ENCODE measurements at places on chromosomes 5 and 9.

GRCh38 chr9:132946631-132947295 lies 2.3 kb upstream of the TSC1 start:
- H3K4me3 ChIP-seq: no peak overlapping the region
- no peaks in the 10 kb centered on the region for H3K27me3 ChIP-seq
- DNase-seq: no peak
- no peak overlapping the region for H3K27ac ChIP-seq

- H3K27ac ChIP-seq: no peak overlapping the region
- DNase-seq: no peak
- no peaks in the 10 kb centered on the region for H3K36me3 ChIP-seq
- H3K4me3 ChIP-seq: no peak overlapping the region
- H3K27me3 ChIP-seq: no peaks in the 10 kb centered on the region
Observed at GRCh38 chr5:146717951-146718350, 160.6 kb downstream of the PPP2R2B start.

- H3K4me3 ChIP-seq: no peak overlapping the region
- no peak for DNase-seq
- H3K27me3 ChIP-seq: peaks cover 2% of the 10 kb centered on the region
Observed at GRCh38 chr9:134605966-134606357, 35.6 kb upstream of the COL5A1 start.

GRCh38 chr9:5976674-5977397 lies 38.6 kb downstream of the RANBP6 start:
- no peak for DNase-seq
- H3K4me1 ChIP-seq: peaks cover 12% of the 10 kb centered on the region
- H3K4me3 ChIP-seq: no peak overlapping the region
- H3K36me3 ChIP-seq: no peaks in the 10 kb centered on the region
- H3K27ac ChIP-seq: no peak overlapping the region
- no peaks in the 10 kb centered on the region for H3K27me3 ChIP-seq

GRCh38 chr5:37667430-37667829 lies 172.4 kb downstream of the GDNF start:
- no peak for DNase-seq
- peaks cover 40% of the 10 kb centered on the region for H3K4me1 ChIP-seq
- H3K27me3 ChIP-seq: no peaks in the 10 kb centered on the region
- no peak overlapping the region for H3K4me3 ChIP-seq
- no peaks in the 10 kb centered on the region for H3K36me3 ChIP-seq

- peak overlapping the region; percentile 44 for H3K4me3 ChIP-seq
- DNase-seq: no peak
- no peaks in the 10 kb centered on the region for H3K36me3 ChIP-seq
- H3K4me1 ChIP-seq: peaks cover 4% of the 10 kb centered on the region
- H3K27ac ChIP-seq: no peak overlapping the region
Observed at GRCh38 chr9:27276193-27277030, 20.5 kb downstream of the EQTN start.

GRCh38 chr9:19998153-19998552 lies 209.3 kb upstream of the SLC24A2 start:
- H3K27me3 ChIP-seq: no peaks in the 10 kb centered on the region
- DNase-seq: no peak
- H3K36me3 ChIP-seq: no peaks in the 10 kb centered on the region
- no peak overlapping the region for H3K4me3 ChIP-seq

DNA sequence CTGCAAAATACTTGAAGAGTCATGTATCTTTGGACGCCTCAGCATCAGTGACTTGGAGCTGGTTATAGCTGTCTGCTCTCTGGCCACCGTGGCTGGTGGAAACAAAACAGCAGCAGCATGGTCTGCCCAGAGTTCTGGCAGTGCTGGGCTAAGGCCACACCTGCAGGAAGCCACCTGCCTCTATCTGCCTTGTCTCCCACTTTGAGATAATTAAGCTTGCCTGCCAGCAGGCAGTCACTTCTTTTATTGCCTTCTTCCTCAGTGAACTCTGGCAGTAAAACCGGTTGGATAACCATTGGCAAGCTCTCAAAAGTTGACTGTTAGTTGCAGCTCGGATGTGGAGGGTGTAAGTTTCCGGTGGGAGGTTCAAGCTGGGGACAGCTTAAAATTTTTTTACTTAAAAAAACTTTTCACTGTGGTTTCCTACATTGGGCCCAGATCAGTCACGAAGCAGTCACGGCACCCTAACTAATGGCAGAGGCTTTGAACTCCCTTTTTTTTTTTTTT lies 4.9 kb downstream of the SMIM3 start:
- peak overlapping the region; percentile 79 for H3K27ac ChIP-seq
- H3K4me3 ChIP-seq: peak overlapping the region; percentile 39
- peaks cover 13% of the 10 kb centered on the region for H3K4me1 ChIP-seq
- peak; percentile 39 for DNase-seq
- no peaks in the 10 kb centered on the region for H3K36me3 ChIP-seq
- H3K27me3 ChIP-seq: no peaks in the 10 kb centered on the region

GRCh38 chr9:10026443-10026984 lies 586.3 kb downstream of the PTPRD start:
- H3K4me1 ChIP-seq: no peaks in the 10 kb centered on the region
- no peaks in the 10 kb centered on the region for H3K36me3 ChIP-seq
- no peaks in the 10 kb centered on the region for H3K27me3 ChIP-seq
- no peak for DNase-seq
- no peak overlapping the region for H3K27ac ChIP-seq
- H3K4me3 ChIP-seq: no peak overlapping the region

DNA sequence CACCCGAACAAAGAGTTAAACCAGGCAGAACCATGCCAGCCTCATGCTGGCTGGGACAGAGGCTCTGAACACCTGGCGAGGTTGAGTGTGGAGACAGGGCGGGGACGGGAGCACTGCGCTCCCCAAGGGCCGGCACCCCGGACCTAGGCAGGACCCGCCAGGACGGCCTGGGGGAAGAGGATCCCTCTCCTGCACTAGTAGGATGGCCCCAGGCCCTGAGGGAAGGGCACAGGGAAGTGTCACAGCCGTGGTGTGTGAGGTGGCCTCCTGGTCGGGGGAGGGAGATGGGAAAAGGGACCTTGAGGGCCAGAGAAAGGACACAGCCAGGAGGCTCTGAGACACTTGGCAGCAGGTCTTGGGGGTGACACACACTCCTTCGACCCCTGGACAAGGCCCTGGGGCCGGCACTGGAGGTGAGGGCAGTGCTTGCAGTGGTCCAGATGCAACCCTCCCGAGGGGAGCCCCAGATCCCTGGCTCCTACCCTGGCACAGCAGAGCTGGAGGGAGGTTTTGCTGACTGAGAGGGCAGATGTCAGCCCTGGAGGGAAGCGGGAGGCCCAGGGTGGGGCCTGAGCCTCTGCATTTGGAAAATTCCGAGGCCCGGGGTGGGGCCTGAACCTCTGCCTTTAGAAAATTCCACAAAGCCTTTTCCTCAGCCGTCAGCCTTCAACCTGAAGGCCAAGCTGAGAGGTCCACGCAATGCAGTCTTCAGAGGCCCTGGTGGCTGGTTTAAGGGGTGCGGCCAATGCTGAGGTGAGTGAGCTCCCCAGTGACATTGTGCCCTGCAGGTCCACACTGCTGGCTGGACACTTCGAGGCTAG lies 24.8 kb upstream of the TERT start:
- no peaks in the 10 kb centered on the region for H3K27me3 ChIP-seq
- H3K36me3 ChIP-seq: peaks cover 76% of the 10 kb centered on the region
- H3K4me3 ChIP-seq: no peak overlapping the region

DNA sequence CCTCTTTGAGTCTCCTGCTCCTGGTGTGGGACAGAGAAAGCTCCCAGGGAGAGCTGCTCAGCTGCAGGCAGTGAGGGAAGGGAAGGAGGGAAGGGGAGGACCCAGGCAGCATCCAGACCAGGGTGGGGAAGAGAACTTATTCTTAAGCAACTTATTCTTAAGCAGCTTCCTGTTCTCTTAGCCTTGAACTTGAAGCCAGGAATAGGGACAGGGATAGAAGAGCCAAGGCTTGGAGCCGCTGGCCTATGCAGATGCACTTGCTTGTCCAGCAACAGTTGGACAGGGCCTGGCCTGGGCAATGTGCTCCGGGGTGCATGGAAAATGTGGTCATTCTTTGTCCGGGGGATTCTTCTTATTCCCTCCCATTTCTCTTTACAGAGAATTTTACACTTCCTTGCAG lies 31.4 kb upstream of the SPTLC1 start:
- H3K4me1 ChIP-seq: no peaks in the 10 kb centered on the region
- H3K27ac ChIP-seq: no peak overlapping the region
- peak; percentile 38 for DNase-seq
- peaks cover 10% of the 10 kb centered on the region for H3K27me3 ChIP-seq

- H3K27ac ChIP-seq: no peak overlapping the region
- H3K27me3 ChIP-seq: no peaks in the 10 kb centered on the region
- no peaks in the 10 kb centered on the region for H3K36me3 ChIP-seq
- H3K4me3 ChIP-seq: no peak overlapping the region
- H3K4me1 ChIP-seq: no peaks in the 10 kb centered on the region
Observed at GRCh38 chr5:12354686-12355085, 450.4 kb upstream of the CTNND2 start.

GRCh38 chr5:53302529-53302928 lies 177.9 kb upstream of the FST start:
- DNase-seq: no peak
- H3K4me1 ChIP-seq: no peaks in the 10 kb centered on the region
- H3K4me3 ChIP-seq: no peak overlapping the region
- H3K27ac ChIP-seq: no peak overlapping the region
- no peaks in the 10 kb centered on the region for H3K36me3 ChIP-seq
- no peaks in the 10 kb centered on the region for H3K27me3 ChIP-seq

DNA sequence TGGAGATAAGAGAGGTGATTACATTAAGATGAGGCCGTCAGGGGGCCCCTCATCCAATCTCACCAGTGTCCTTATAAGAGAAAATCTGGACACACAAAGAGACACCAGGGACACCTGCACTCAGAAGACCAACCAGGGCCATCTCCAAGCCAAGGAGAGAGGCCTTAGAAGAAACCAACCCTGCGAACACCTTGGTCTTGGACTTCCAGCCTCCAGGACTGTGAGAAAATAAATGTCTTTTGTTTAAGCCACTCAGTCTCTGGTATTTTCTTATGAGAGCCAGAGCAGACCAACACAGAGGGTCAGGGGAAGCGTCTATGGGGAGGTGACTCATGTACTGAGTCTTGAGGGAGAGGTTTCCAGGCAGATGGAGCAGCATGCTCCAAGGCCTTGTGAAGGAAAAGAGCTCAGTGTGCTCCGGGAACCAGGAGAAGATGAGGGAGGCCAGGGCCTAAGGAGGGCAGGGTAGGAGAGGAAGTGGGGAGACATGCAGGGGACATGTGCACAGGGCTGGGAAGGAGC lies 5.4 kb downstream of the PHYKPL start:
- peaks cover 32% of the 10 kb centered on the region for H3K4me1 ChIP-seq
- H3K27me3 ChIP-seq: no peaks in the 10 kb centered on the region
- H3K4me3 ChIP-seq: no peak overlapping the region
- H3K27ac ChIP-seq: peak overlapping the region; percentile 39
- H3K36me3 ChIP-seq: peaks cover 80% of the 10 kb centered on the region

DNA sequence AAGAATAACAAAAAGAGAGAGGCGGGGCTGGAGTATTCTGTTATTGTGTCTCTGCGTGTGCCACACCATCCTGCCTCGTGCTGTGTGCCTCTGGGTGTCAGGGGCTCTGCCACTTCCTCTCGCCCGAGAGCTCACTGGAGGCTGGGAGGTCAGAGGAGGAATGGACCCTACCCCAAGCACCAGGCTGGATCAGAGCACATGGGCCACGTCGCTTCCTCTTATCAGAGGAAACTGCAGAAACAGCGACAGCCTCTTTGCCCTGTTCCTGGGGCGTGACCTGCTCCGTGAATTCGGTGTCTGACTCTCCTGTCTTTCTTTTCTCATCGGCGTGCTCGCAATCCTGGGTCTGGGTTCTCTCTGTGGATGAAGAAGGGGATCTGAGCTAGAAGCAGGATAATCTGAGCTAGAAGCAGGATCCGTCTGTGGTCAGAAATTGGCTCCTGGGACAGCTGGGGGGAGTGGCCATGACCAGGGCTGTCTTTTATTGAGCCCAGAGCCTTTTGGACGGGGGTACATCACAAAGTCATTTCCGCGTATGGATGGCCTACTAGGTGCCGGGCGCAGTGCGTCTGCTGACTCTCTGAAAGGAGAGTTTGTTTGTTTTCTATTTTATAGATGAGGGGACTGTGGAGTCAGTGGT lies 150.3 kb upstream of the COL5A1 start:
- H3K36me3 ChIP-seq: no peaks in the 10 kb centered on the region
- no peaks in the 10 kb centered on the region for H3K4me1 ChIP-seq
- no peak for DNase-seq
- no peak overlapping the region for H3K4me3 ChIP-seq

GRCh38 chr9:37187713-37188439 lies 67.5 kb downstream of the ZCCHC7 start:
- no peak overlapping the region for H3K4me3 ChIP-seq
- H3K4me1 ChIP-seq: no peaks in the 10 kb centered on the region
- no peak overlapping the region for H3K27ac ChIP-seq
- no peak for DNase-seq

DNA sequence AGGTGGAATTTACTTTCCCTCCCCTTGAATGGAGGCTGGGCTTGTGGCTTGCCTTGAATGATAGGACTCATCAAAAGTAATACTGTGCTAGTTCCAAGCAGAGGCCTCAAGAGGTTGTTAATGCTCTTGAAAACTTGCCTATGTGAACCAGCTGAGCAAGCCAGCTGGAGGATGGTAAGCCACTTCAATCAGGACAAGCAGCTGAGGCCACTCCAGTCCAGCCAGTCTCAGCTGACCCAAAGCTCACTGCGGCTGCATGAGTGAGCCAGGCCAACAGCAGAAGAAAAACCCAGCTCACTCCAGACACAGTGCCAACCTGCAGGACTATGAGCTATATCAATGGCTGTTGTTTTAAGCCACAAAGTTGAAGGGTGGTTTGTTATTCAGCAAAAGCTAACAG lies 182.8 kb downstream of the MCTP1 start:
- no peaks in the 10 kb centered on the region for H3K36me3 ChIP-seq
- no peak for DNase-seq
- H3K4me1 ChIP-seq: no peaks in the 10 kb centered on the region

- no peak overlapping the region for H3K4me3 ChIP-seq
- DNase-seq: no peak
- no peaks in the 10 kb centered on the region for H3K4me1 ChIP-seq
- H3K36me3 ChIP-seq: no peaks in the 10 kb centered on the region
Observed at GRCh38 chr9:133739408-133740280, 1.5 kb upstream of the SARDH start.

- H3K27ac ChIP-seq: no peak overlapping the region
- H3K4me1 ChIP-seq: no peaks in the 10 kb centered on the region
- H3K27me3 ChIP-seq: no peaks in the 10 kb centered on the region
- DNase-seq: no peak
Observed at GRCh38 chr5:137441476-137441875, 57.6 kb downstream of the SPOCK1 start.

- no peaks in the 10 kb centered on the region for H3K27me3 ChIP-seq
- H3K4me3 ChIP-seq: no peak overlapping the region
- H3K27ac ChIP-seq: no peak overlapping the region
- H3K36me3 ChIP-seq: no peaks in the 10 kb centered on the region
Observed at GRCh38 chr5:140575309-140575708, 10.7 kb downstream of the SLC35A4 start.

GRCh38 chr5:145246379-145246778 lies 588.8 kb downstream of the PRELID2 start:
- no peaks in the 10 kb centered on the region for H3K27me3 ChIP-seq
- DNase-seq: no peak
- H3K36me3 ChIP-seq: no peaks in the 10 kb centered on the region

- DNase-seq: no peak
- peaks cover 29% of the 10 kb centered on the region for H3K4me1 ChIP-seq
- H3K27ac ChIP-seq: peak overlapping the region; percentile 76
- no peaks in the 10 kb centered on the region for H3K27me3 ChIP-seq
- peak overlapping the region; percentile 84 for H3K4me3 ChIP-seq
Observed at GRCh38 chr9:124258607-124259157, 933 bp downstream of the NEK6 start.
